ENCODE measurements at places on chromosomes 4 and X.

- DNase-seq, result no peak
Measured at GRCh38 chr4:10587296-10587695, 97.3 kb downstream of the CLNK start.

DNA sequence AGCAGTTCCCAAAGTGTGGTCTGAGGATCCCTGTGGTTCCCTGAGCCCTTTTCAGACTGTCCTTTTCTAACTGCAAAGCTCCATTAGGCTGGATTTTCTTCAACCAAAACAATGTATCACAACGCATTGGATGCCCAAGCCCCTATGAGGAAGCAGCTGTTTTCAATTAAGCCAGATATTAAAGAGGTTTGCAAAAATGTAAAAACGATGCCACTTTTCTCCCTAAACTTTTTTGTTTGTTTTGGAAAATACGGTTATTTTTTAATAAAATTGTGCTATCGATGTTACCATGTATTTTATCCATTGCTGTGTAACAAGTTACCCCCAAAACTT, 170.4 kb upstream of the BCOR start:
- DNase-seq, result no peak

DNA sequence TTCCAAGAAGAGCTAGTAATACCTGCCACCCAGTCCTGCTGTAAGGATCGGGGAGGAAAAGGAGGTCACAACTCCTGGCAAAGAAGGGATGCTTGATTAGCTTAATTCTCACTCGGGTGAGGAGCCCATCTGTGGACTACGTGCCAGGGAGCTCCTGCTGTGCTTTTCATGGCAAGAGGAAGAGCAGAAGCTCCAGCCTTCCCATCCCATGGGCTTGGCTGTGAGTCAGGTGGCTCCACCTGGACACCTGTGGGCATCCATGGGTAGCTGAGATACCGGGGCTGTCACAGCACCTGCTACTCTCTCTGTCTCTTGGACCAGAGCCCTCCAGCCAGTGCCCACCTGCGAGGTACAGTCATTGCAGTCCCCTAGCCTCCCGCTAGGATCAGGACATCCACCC, 18.0 kb downstream of the CLNK start:
- no peak for DNase-seq

GRCh38 chr4:55819634-55820033, at the start of gene EXOC1L:
TSS of gene EXOC1L (plus strand) at chr4:55819790. CDS start at chr4:55820027, 237 bp downstream.
- peak; percentile 21 for DNase-seq

GRCh38 chr4:83083925-83084475, 30.5 kb downstream of the PLAC8 start:
- no peak for DNase-seq

- no peak for DNase-seq
Measured at GRCh38 chr4:8043596-8043995, 103.9 kb upstream of the AFAP1 start.

- DNase-seq, result peak; percentile 8
Measured at GRCh38 chr4:6230502-6230785, 30.1 kb upstream of the JAKMIP1 start.

DNA sequence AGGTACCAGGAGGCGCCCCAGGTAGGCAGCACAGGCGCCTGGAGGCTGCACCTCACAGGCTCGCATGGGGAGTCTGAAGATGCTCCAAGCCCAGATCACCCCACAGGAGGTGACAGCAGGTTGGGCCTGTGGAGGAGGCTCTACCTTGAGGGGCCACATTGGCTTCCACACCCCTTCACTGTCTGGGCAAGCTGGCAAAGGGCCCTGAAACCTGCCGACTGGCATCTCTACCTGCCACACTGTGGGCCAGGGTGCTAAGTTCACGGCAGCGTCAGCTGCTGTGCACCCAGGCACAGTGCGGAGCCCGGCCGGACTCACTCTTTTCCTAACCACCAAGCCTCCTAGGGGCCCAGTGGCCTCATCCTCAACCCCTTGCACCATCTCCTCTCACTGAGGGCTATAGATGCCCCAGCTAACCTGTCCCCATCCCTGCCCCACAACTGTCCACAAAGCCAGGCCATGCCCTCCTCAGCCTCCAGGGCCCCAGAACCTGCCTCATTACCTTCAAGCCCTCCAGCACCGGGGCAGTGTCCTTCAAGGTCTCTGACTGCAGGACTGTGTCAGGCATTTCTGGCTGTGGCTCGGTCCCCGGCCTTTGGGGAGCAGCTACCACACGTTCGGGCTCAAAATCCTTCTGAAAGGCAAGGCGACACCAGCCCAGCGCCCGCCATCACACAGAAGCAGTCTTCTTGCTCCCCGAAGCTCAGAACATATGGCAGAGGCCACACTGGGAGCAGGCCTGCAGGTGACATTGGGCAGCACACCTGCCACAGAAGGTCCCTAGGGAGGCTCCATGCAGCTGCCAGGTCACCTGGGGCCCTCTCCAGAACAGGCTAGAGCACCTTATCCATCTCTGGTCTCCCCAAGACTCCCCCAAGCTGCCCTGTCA, 28.8 kb downstream of the FGFR3 start:
- no peak for DNase-seq

DNA sequence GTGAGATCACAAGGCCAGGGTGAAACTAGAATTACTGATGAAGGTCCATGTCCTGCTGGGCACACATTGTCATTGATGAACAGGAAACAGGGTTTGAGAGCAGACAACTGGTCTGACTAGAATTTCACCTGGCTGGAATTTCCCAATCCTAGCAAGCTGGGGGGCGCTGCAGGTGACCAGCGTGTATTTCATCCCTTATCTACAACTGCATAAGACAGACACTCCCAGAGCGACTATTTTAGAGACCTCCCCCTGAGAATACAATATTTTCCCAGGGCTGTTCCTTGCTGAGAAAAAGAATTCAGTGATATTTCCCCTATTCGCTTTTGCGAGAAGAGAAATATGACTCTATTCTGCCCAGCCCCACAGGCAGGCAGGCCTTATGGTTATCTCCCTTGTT, 432.6 kb upstream of the GALNT7 start:
- no peak for DNase-seq

GRCh38 chr4:180766944-180767729, 1476.1 kb upstream of the TENM3 start:
- DNase-seq, result no peak

GRCh38 chr4:69970071-69970470, 4.5 kb upstream of the CSN2 start:
- no peak for DNase-seq

DNA sequence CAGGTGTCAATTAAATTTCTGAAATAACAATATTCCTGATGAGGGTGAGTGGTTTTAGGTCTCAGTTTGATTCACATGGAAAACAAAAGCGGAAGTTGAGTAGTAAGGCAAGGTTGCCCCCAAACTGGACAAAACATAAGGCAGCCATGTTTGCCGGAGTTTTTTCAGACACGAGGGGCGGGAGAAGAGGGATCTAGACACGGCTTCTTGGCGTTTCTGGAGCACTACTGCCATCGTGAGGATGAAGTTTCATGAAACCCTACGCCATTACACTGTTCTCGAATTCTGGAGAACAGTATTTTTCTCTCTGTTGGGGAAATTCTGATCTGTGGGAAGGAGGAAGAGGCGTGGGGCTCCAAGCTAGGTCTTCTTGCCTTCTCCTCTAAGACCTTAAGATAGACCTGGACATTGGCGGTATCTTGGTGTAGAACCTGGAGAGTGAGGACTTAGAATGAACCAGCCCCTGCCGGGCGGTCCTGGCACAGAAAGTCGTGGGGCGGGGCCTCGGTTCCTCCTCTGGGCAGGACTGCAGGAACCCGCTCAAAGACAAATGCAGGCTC, 160.3 kb downstream of the OR13H1 start:
- peak; percentile 19 for DNase-seq

GRCh38 chr4:77450006-77450405, 155.6 kb upstream of the CXCL13 start:
- no peak for DNase-seq

- DNase-seq, result no peak
Measured at GRCh38 chr4:22241415-22241814, 274.5 kb downstream of the ADGRA3 start.

DNA sequence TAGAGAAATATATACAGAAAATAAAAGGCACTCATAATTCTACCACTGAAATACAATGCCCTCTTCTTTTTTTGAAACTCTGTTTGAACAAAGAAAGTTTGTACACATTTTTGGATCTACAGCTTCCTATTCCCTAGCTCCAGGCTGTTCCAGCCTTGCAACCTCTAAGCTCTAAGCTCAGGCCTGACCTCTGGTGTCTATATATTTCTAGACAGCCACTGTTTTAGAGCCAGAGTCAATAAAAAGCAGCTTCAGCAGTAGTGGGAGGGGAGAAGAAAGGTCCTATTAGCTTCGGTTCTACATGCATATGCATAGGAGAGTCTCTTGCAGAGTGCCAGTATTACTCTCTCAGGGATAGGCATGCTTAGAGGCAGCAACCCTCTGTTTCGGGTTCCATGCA, 39.7 kb downstream of the CLDN2 start:
- no peak for DNase-seq

DNA sequence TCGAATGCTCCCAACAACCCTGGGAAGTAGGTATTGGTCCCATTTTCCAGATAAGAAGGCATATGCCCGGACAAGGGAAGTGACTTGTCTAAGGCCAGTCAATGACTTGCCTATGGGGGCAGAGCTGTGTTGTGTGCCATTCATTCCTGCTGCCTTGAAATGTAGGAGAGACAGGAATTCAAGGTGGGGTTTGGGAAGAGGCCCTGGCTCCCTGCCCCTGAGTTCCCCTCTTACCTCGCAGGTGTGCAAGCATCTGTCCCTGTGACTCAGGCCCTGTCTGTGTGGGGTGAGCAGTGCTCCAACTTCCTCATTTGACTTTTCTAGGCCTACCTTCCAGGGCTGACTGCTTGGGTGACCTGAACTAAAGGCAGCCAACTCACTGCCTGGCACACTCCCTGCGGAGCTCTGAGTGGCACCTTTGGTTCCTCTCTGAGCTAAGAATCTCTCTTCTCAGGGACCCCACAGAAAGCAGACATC, 5.1 kb downstream of the EFNB1 start:
- DNase-seq, result no peak

DNA sequence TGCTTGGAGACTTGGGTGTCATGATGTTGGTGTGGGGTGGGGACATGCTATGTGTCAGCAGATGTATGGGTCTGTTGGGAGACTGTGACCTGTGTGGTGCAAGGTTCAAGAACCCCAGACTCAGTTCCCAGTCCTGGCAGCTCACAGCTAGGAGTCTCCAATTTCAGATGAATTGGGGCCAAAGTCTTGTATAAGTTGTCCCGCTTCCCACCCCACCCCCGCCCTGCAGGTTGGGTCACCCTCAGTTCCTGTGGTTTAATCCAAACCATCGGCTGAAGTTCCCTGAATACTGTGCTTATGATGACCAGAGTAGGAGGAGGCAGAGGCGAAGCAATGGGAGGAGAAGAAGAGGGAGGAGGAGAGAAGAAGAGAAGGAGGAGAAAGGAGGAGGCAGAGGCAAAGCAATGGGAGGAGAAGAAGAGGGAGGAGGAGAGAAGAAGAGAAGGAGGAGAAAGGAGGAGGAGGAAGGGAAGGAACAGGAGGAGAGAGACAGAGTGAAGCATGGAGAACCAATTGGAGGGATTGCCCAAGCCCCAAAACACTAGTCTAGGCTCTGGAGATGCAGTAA, 112.6 kb downstream of the EFNB1 start:
- DNase-seq, result no peak

DNA sequence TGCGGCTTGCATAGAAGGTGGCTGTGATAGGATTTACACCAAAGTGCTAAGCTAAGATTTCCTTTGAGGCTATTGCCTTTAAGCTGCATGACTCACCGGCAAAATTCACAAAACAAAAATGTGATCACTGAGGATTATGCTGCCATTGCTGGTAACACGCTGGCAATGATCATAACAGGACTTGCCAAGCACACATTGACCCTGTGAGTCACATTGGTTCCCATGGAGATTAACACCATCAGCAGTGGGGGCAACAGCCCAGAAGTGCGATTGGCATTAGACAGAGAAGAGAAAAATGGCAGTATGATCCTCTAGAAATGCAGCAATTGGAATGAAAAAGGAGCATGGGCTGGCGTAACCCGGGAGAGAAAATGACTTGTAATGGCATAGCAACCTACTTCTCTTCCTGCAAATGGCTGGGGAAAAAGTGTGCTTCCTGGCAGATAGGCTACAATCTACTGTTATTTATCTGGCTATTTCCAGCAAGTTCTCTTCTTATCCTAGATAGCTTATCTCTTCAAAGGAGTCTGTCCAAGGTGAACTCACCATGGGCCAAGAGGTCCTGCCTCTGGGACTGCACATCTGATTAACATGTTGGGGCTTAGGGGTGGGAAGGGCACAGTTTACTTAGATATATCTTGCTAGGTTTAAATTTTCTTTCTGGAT, 314.2 kb upstream of the IGFBP7 start:
- DNase-seq, result no peak

GRCh38 chrX:69388526-69388925, 115.6 kb upstream of the NALF2 start:
- no peak for DNase-seq

DNA sequence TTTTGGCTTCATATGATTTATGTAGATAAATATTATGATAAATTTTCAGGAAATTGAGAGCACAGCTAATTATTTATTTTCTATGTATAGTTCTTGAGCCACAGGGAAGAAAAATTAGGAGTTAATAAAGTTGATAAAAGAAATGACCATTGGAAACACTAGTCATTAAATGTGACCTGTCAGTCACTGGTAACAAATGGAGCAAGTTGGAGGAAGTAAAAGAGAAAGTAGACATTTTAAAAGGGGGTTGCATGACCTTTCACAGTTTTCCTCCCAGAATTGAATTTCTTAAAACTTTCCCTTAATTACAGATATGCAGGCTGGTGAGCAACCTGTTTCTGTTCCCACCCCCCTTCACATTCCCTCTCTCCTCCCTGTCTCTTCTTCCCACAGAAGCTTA, 5.3 kb downstream of the SMIM9 start:
- DNase-seq, result no peak

DNA sequence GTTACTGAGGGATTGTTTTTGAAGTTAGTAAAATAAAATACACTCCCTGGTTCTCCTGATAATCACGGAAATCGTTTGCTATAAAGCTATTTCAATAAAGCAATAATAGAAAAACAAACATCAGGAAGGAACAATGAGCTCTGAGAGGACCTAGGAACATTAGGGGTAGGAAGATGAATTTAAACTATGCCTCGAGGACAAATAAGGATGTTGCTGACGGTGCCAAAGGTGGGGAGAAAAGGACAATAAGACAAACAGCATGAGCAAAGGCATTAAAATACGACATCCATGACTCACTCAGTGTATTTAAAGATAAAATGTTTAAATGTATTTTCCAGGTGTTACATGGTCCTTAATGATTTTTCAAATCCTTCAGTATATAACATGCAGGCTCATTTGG, 110.3 kb downstream of the MTNR1A start:
- DNase-seq, result no peak

Data from testis (tissue), 5 donors.